ENCODE measurements at places on chromosomes 12 and 14.

- no peak for DNase-seq
These were observed 2.3 kb upstream of the JPH4 start for GRCh38 chr14:23580948-23581281.

- DNase-seq = peak; percentile 86
These were observed 21.6 kb downstream of the NTF3 start for GRCh38 chr12:5453466-5453865.

- no peak for DNase-seq
These were observed 185.5 kb downstream of the ETV6 start for GRCh38 chr12:11834931-11835330.

- DNase-seq = no peak
These were observed 67.7 kb downstream of the CALM1 start for GRCh38 chr14:90464481-90464880.
